RCC 7860 (cell line): ENCODE measurements at places on chromosomes 2 and 18.

DNA sequence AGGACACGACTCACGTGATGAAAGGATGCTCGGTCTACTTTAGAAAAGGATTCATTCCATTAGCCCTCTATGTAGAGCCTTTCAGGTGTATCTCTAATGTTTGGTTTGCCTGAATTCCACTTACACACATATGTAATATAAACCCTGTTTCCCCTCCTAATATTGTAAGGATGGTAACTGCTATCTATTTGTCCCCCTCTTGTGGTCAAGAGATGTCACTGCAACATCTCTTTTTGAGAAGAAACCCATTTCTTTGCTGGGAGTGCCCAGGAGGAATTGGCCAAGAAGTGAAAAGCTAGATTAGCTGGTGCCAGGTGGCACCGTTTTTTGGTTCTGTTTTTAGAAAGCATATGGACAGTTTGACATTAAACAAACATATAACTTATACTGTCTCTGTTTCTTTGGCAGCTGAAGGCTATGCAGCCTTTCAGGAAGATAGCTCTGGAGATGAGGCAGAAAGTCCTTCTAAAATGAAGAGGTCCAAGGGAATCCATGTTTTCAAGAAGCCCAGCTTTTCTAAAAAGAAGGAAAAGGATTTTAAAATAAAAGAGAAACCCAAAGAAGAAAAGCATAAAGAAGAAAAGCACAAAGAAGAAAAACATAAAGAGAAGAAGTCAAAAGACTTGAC is 41.2 kb downstream of the RALBP1 start:
- DNase-seq, result peak; percentile 49

DNA sequence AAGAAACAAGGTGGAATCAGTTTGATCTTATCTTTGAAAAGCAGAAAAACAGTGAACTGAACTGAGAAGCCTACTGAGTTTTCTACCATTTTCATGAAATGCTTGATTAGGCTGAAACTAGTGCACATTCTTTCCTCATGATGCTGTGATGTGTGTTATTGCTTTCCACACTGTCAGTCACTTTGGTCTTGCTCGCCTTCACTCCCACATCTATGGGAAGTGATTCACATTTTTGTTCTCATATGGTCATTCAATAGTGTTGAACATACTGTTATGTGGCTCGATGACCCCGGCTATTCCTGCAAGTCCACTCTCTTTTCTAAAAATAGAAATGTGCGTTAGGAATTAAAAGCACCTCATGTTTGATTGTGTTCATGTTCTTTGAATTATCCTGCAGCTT is 129.7 kb downstream of the TGIF1 start:
- peak; percentile 91 for DNase-seq

DNA sequence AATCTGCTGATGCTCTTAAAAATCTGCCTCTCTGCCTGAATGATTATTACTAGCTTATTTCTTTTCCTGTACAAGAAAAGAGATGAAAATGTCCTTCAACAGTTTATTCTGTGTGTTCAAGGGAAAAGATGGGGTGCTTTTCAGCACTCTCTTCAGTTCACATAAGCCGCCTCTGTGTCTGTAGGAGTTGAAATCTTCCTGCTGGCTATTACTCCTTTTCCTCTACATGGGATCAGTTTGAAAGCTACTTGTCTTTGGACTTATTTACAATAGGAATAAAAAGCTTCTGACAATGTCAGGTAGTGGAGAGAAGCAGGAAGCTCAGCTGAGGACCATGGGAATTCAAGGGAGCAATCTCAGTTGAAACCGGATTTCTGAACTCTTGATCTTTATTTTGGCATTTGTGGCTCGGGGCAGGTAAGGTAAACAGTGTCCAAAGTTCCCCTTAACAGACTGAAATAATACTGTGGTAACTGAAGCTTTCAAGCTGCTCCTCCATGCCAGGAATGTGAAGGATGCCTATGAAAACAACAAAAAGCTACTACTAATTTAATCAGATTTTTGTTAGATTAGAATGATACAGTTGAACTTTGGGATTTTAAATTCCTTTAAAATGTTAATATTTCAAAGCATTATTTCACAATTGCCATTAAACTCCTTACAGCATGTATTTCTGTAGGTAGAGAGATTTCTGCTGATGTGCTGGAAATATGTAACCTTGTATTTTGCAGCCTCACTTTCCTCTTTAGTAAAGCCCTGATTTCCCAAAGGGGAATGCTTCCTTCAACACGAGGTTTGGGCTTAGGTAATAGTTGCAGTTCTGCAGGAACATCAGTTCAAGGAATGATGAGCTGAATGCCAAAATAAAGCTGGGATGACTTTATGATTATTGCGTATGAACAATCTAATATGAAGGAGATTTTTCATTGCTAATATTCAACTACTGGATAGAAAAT is 43.6 kb downstream of the MAPRE2 start:
- DNase-seq, result no peak

- no peak for DNase-seq
These were observed 33.6 kb upstream of the ZSWIM2 start for GRCh38 chr2:186882511-186883071.

DNA sequence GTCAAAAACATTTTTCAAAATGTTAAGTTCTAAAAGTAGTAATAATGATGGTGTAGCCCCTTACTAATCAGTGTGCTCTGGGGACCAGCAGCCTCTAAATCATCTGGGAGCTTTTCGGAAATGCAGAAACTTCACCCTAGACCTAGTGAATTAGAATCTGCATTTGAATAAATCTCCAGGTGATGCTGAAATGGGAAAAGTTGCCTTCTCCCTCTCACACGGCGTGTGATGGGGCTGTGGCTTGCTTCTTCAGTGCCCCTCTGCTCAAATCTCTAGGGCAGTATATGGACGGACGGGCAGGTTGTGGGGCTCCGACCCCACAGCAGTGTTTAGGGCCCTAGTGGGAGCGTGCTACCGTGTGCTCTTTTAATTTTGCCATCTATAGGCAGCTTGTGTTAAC is 368.6 kb downstream of the GALNT13 start:
- no peak for DNase-seq

- no peak for DNase-seq
These were observed 13.1 kb downstream of the RBBP8 start for GRCh38 chr18:22946217-22946616.

DNA sequence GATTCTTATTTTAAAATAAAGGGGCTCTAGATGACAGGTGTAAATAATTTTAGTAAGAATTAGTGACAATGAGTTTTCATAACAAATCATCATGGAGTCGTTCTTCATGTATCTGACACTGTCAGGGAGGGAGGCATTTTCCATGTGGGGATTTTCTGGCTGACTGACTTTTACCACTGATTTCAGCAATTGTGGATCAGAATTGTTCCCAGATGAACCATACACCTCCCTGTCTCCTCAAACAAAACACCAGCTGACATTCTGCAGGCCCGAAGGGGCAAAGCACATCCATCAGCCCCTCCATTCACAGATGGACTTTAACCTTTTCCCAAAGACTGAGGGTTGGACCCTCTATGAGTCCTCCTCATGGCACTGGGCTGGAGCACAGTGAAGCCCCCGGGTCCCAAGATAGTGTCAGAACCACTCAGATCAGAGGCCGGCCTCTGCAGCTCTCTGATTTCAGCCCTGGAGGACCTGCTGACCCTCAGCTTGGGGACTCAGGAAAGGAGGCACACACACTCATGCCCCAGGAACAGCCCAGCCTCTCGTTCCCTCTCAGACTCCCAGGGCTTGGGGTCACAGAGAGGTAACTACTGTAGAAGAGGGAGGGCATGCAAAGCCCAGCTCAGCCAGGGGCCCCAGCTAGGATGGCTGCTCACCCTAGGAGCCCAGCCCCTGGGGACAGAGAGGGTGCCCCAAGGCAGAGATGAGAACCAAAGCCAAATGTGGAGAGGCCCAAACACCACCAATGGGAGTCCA is 43.2 kb upstream of the LOXHD1 start:
- no peak for DNase-seq

DNA sequence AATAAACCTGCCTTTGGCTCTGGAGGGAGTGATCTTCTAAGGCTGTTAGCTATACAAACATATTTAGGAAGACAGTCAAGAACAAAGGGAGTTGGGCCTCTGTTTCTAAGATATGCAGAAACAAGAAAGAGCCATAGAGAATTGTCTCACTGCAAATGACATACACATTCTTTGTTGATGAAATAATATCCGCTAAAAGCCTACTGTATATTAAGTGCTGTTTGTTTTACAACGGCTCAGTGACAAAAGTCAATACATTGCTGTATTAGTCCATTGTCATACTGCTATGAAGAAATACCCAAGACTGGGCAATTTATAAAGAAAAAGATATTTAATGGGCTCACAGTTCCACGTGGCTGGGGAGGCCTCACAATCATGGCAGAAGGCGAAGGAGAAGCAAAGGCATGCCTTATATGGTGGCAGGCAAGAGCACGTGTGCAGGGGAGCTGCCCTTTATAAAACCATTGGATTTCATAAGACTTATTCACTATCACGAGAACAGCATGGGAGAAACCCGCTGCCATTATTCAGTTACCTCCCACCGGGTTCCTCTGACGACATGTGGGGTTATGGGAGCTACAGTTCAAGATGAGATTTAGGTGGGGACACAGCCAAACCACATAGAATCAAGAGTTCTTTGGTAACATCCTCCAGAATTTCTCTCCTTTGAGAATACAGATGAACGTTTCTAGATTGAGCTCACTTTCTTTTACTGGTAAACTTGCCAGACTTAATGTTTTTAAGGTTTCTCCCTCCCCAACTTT is 157.8 kb downstream of the PIK3C3 start:
- no peak for DNase-seq

DNA sequence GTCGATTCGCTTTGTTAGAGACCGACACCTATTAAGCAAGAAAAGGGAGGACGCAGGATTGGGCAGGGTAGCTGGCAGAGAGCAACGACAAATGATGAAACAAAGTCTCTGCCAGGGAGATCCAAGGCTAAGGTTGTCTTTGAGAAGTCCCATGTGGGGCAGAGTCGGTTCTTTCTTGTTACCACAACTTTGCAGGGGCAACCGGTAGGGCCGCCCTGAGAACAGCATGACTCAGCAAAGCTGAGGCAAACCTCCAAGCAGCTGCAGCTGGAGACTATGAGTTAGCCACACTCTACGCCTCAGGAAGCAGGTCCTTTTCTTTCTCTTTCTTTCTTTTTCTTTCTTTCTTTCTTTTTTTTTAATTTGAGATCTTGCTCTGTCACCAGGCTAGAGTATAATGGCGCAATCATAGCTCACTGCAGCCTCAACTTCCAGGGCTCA is 452.3 kb upstream of the ID2 start:
- peak; percentile 63 for DNase-seq

DNA sequence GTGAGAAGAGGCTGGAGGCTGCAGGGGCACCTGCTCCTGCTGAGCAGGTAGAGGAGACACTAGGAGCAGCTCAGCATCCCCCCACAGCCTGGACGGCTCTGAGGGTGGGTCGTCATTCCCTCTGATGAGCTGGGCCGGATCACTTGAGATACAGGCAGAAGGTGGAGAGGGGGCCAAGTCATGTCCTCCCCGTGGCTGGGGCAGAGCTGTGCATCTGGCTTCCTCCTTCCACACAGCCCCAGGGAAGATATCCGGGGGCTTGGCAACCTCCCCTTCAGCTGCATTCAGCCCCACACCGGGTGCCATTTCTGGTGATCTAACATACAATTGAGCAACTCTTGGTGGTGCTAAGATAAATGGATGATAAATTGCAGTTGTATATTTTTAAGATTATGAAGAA is 236.9 kb downstream of the LDLRAD4 start:
- no peak for DNase-seq

DNA sequence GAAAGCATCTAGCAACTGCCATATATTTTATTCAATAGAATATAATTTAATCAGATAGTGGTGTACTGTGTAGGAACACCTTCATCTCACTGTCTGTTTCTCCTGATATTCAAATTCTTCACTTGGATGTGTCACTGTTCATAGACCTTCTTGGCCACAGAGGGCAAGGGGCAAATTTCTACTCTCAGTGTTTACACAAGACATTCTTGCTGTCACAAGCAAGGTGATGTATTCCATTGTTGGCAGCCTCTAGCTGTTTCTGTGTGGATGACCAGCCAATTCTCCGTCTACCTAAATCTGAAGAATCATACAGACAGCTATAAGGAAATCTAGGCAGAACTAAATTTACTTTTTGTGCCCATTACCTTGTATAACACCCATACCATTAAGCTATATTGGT is 948.3 kb downstream of the CNTNAP5 start:
- DNase-seq, result peak; percentile 84

DNA sequence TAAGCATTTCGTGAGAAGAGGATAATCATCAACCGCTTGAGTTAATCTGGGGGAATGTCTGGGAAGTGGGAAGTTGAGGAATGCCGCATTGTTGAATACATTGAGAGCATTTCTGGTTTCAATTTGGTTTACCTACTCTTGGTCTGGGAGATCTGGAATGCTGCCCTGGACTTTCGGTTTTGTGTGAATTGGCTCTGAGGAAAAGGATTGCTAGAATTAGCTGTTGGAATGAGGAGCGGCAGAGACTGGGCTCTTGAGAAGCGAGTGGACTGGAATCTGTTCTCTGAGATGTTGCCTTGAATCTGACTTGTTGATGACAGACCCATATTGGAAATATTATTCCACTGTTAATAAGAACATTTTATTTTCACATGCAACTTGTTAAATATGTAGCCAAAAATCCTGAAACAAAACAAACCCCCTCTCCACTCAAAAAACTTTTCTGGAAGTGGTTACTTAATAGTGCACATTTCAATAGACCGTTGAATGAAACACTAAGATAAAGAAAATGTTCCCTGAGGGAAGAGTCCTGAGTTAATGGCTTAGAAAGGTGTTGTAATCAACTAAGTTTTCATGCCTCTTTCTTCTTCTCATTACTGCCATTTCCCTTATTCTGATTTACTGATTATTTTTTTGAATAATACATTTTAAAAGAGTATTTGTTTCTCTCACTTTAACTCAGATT is 50.8 kb downstream of the PTPRM start:
- DNase-seq, result peak; percentile 87

DNA sequence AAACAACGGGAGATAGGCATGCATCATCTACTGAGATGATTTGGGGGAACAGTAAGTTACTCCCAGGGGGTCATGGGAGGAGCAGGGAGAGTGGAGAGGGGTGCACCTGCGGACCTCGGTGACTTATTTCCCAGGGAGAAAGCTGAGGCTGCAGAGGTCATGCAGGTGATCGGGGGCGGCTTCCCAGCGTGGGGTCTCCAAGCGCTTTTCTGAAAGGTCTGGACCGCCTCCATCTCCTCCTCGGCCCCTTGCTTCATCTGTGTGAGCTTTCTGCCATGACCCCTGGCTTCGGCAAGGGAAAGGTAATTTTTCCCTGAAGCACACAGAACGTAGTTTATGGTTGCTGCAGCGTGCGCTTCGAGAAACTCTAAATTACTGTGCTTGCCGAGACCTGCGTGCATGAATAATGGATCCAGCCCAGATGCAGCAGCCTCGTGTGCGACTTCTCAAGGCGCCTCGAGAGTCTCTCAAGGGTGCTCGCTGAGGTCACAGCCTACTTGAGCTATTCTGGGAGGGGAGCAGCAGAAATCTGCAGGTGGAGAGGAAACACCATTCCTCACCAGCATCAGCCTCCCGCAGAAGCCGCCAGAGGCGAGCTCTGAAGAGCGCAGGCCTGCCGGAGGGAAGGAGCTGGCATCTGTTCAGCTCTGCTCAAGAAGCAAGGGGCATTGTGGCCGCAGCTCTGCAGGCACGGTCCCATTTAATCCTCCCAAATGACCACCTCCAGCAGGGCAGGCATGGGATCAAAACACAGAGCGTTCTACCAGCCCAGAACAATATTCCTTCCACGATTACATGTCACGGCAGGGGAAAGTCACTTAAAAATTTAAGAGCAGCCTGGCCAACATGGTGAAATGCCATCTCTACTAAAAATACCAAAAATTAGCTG is 308.4 kb upstream of the MYT1L start:
- DNase-seq, result no peak

GRCh38 chr18:79522451-79523205 is 126.9 kb downstream of the NFATC1 start:
- no peak for DNase-seq
